ENCODE measurements at places on chromosomes 5 and 9.

- DNase-seq: no peak
Measured at GRCh38 chr5:31329715-31330114, 136.2 kb downstream of the CDH6 start.

GRCh38 chr9:113508111-113508749 is 44.7 kb downstream of the RGS3 start:
- no peak for DNase-seq

GRCh38 chr9:126096340-126096739 is 230.3 kb upstream of the MVB12B start:
- no peak for DNase-seq

- DNase-seq: no peak
Measured at GRCh38 chr5:14534773-14535172, 46.8 kb upstream of the OTULINL start.

GRCh38 chr5:137374110-137374714 is 124.9 kb downstream of the SPOCK1 start:
- DNase-seq: no peak

GRCh38 chr9:128551657-128552152 is 682 bp upstream of the SPTAN1 start:
- no peak for DNase-seq

All from naive thymus-derived CD4-positive, alpha-beta T cell (primary cell).